ENCODE measurements at places on chromosomes 5 and 9.

DNA sequence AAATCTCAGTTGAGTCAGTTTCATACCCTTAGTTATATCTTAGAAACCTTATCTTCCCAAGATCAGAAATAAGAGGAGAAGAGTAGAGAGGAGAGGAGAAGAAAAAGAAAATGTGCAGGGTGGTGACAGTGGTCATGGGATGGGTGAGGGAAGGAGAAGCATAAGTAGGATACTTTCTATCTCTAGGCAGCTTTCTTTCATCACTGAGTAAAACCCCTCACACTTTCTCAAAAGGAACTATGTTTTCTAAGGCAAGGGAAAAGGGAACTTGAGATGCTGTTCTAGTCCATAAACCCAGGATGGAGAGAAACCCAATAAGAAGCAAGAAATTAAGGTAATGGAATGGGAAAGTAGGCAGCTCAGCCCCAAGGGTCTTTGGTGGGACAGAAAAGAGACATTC, 225.3 kb downstream of the MCTP1 start:
- DNase-seq = no peak

- no peak for DNase-seq
Measured at GRCh38 chr9:115913696-115914095, 239.9 kb upstream of the PAPPA start.

DNA sequence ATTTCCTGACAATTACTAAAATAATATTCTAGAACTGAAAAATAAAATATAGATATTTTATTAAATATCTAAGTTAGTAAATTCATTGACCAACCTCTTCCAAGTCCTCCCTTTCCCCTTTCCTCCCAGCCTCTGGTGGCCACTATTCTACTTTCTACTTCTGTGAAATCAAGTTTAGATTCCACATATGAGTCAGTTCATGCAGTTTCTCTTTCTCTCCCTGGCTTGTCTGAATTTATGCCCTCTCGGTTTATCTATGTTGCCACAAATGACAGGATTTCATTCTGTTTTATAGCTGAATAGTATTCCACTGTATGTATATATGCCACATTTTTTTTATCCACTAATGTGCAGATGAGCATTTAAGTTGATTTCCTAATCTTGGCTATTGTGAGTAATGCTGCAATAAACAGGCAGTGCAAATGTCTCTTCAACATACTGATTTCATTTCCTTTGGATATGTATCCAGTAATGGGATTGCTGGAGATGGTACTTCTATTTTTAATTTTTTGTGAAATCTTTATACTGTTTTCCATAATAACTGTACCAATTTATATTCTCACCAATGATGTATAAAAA, 52.3 kb downstream of the WDR36 start:
- no peak for DNase-seq

- DNase-seq = no peak
Measured at GRCh38 chr5:87347272-87347671, 65.5 kb downstream of the CCNH start.

DNA sequence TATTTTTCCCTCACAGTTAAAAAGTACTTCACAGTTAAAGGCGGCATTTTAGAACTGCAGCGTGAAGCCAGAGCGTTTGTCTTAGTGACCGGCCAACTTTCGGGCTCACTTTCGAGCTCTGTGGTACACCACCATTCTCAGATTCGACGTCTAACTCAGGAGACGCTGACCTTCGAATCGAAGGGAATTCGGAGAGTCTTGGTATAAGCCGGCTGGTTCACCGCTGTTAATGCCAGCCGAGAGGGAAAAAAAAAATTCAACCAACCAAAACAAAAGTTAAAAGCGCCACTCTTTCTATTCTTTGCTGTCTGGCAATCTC, 544 bp upstream of the SNX24 start:
- DNase-seq = no peak

- DNase-seq = no peak
Measured at GRCh38 chr9:13665418-13666066, 386.1 kb upstream of the MPDZ start.

GRCh38 chr5:5103245-5103644, 36.9 kb upstream of the ADAMTS16 start:
- no peak for DNase-seq

DNA sequence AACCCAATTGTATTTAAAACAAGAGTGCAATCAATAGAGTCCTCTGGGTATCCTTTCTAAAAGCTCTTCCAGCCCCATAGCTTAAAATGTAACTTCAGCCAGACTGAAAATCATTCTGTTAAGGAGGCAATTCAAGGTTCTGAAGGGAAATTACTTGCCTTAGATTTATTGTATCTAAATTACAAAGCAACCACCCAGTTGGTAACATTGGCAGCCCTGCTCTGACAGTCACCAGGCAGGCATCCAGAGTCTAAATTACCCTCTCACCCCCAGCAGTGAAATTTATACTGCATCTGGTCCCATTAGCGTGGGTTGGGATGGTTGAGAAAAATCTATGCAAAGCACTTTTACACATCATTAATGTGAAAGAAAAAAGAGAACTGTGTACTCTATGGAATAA, 514.7 kb downstream of the MTRR start:
- DNase-seq = no peak

GRCh38 chr5:159083548-159084452, 15.9 kb downstream of the EBF1 start:
- no peak for DNase-seq

DNA sequence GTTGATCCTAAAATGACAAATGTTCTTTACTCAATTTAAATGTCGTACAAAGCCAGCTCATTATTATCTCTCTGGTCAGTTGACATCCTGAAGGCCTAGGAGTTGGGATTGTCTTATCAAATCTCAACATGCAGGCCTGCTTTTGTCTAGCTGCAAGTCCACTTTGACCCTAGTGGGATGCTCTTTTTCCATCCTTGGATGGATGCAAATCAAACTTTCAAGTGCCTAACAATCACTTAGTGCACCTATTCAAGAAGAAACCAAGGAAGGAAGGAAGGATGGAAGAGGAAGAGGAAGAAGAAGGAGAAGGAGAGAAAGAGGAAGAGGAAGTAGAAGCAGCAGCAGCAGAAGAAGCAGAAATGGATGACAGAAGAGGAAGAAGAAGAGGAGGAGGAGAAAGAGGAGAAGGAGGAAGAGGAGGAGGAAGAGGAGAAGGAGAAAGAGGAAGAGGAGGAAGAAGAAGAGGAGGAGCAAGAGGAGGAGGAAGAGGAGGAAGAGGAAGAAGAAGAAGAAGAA, 109.6 kb downstream of the PIK3R1 start:
- DNase-seq = no peak

DNA sequence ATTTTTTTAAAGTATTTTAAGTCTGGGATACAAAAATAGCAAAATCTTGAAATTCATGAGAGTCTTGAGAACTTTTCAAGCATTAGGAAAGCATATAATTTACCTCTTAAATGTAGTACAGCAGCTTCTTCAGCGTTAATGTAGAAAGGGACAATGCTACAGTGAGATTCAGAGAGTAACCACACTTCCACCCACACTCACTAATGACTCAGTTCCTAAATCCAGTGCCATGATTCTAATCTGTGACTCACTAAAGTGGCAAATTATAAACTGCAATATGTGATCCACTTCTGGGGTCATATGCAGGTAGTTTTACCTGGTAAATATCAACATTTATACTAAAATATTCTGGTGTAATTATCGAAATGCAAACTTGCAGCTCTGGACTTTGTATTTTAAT, 434.5 kb upstream of the TUSC1 start:
- DNase-seq = no peak

DNA sequence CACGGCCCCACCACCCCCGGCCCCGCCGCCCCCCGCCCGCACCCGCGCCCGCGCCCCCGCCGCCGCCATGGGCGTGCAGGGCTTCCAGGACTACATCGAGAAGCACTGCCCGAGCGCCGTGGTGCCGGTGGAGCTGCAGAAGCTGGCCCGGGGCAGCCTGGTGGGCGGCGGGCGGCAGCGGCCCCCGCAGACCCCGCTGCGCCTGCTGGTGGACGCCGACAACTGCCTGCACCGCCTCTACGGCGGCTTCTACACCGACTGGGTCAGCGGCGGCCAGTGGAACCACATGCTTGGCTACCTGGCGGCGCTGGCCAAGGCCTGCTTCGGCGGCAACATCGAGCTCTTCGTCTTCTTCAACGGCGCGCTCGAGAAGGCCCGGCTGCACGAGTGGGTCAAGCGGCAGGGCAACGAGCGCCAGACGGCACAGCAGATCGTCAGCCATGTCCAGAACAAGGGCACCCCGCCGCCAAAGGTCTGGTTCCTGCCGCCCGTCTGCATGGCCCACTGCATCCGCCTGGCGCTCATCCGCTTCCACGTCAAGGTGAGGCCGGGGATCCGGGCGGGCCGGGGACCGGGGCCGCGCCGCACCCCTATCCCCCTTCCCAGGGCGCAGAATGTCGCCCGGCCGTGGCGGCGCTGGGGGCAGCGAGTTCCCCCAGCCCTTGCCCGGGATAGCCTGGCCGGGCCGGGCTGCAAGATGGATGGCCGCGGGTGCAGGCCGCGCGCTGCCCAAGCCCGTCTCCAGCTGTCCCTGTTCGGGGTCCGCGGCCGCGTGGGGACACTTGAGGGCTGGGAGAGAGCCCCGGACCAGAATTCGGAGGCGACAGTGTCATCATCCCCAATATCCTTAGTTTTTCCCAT, 594 bp downstream of the FAM120A start:
- no peak for DNase-seq

GRCh38 chr5:142944140-142944539, 174.0 kb downstream of the ARHGAP26 start:
- no peak for DNase-seq

- DNase-seq = no peak
Measured at GRCh38 chr5:109917966-109918365, 228.2 kb downstream of the MAN2A1 start.

GRCh38 chr5:179375236-179375685, 30.0 kb upstream of the ADAMTS2 start:
- no peak for DNase-seq

DNA sequence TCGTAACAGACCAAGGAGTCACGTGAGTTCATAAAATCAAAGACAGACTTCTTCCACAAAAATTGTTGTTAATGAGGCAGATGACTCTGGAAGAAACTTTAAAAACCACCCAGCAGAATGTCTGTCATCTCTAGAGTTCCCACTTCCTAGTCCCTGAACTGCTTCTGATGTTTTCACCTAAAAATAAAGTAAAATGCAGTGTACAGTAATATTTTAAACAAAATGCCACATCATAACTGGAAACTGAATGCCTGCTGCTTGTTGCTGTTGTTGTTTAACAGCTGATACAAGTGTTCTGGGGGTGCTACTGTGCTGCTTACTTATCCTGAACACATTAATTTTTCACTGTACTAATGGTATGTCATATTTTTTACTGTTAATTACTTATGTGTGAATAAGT, 577.2 kb downstream of the MTRR start:
- no peak for DNase-seq

DNA sequence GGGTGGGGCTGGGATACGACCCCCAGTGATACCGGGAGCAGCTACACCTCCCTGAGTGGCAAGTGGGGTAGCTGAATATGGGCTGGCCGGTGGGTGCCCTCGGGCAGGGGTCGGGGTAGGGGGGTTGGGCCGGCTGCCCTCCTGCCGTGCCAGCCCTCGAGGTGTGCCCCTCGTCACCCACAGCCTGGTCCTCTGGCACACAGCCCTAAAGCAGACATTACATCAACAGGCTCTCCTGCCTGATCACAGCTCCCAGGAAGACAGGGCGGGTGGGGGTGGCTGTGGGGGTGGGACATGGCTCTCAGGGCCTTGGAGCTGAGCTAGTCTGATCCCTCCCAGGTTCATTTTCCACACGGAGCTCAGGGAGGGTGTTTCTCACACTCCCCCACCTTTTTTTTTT, 23.2 kb downstream of the FBXW5 start:
- no peak for DNase-seq

GRCh38 chr9:37146410-37146809, 26.0 kb downstream of the ZCCHC7 start:
- no peak for DNase-seq

GRCh38 chr9:124501771-124502320, 5.4 kb downstream of the NR5A1 start:
- no peak for DNase-seq

- no peak for DNase-seq
Measured at GRCh38 chr5:91955610-91956009, 572.5 kb upstream of the ARRDC3 start.

GRCh38 chr9:129486756-129487657, 133.9 kb downstream of the C9orf50 start:
- DNase-seq = no peak

DNA sequence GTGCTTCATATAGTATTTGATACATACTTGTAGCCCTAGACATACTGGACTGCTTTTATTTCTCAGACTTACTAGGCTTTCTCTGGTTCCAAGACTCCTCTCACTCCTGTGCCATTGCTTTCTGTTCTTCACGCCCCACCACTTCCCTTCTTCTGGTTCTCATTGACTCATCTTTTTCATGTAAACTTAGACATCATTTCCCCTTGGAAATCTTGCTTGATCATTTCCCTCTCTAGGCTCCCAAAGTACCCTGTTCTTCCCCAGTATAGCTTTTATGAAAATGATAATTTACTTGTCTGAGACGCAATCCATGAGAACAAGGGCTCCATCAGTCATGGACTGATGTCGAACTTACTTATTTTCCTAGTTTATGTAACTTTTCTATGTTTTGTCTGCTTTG, 83.5 kb downstream of the TLR4 start:
- no peak for DNase-seq

- DNase-seq = no peak
Measured at GRCh38 chr9:93090091-93090655, 5.8 kb upstream of the CARD19 start.

- no peak for DNase-seq
Measured at GRCh38 chr5:9428272-9428671, 117.6 kb downstream of the SEMA5A start.

GRCh38 chr5:154049636-154050035, 10.9 kb downstream of the MFAP3 start:
- no peak for DNase-seq

DNA sequence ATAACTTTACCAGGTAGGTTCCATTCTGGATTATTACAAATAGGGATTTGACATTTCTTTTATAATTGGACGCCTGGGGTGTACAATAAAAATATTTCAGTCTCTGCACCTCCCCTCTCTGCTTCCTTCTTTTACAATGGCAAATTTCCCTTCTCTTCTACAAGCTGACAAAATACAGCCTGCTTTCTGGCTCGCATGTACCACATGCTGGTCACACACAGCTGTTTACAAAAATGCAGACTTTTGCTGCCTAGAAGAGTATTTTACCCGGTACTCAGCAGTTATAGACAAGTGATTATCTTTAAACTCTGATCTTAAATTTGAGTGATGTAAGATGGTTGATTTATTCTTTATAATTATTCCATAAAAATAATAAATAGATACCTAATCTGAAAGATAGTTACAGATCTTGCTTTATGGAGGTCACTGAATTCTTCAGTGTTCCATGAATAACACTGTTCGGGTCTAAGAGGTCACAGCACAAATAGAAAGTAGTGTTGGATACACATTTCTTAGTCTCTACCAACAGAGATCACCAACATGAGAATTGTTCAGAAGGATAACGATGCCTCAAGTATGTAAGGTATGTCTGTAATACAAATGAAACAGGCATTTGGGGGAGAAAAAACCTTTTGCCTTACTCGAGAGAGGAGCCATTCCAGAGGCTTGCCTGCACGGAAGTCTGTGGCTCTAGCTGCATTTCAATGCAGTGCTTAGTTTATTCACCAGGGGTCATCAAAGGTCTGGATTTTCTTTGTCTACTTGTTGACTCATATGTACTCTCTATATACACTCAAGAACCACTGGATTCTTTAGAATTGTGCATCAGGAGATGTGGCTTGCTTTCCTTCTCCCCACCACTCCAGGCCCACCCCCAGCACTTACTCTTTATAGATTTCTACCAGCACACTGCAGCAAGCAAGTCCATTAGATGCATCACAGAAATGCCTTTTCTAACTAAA, 206.6 kb upstream of the RFX3 start:
- DNase-seq = peak; percentile 37

- DNase-seq = no peak
Measured at GRCh38 chr9:92424340-92424739, at the start of gene OMD. Gene OMD (minus strand): TSS chr9:92424471. CDS start chr9:92417558, 6,913 bp downstream.

Measured in NCI-H524 treated with DMSO at 0.1 percent for 48 hours (cell line).